HEK293T (cell line): ENCODE measurements at places on chromosomes 12 and 14.
A peak's percentile ranks its signal among the peaks of the same experiment; 100 is the strongest.

- no peak for DNase-seq
Observed at GRCh38 chr12:4137441-4137840, 136.1 kb upstream of the CCND2 start.

GRCh38 chr12:14171106-14171505 lies 189.7 kb upstream of the GRIN2B start:
- no peak for DNase-seq

DNA sequence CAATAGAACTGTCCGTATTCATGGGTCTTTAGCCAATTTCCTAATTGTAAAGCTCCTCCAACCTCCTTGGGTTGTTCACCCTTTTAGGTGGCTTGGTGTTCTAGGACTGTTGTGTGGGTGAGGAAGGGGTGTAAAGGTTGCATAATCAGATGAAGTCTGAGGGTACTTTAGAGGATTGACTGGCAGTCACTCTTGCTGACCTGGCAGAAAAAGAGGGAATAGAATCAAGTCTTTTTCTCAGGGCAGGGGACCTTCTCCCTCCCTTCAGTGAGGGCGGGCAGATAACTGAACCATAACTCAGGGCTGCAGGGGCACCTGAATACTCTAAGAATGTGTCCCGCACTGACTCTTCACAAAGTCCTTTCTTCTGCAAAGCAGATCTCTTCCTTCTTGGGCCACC lies 436.2 kb downstream of the CCDC91 start:
- no peak for DNase-seq

GRCh38 chr14:37819155-37820015 lies 224.0 kb downstream of the TTC6 start:
- no peak for DNase-seq

DNA sequence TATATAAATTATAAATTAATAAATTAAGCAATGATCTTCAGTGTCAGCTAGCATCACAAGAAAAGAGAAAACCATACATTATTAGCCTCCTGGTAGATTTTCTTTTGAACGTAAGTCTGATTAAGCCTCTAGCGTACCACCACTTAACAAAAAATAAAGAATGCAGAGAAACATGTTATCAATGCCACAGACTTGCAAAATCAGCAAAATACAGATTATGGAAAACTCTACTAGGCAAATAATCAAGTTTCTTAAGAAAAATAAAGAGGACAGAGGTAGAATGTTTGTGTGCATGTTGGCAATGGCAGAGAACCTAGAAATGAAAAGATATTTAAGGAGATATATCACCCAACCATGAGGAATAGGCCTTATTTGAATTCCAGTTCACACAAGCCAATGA lies 8.4 kb upstream of the SRRM4 start:
- no peak for DNase-seq

- no peak for DNase-seq
Observed at GRCh38 chr14:76306131-76306530, 69.8 kb upstream of the ESRRB start.

GRCh38 chr14:75476274-75476995 lies 45.8 kb upstream of the BATF start:
- no peak for DNase-seq

DNA sequence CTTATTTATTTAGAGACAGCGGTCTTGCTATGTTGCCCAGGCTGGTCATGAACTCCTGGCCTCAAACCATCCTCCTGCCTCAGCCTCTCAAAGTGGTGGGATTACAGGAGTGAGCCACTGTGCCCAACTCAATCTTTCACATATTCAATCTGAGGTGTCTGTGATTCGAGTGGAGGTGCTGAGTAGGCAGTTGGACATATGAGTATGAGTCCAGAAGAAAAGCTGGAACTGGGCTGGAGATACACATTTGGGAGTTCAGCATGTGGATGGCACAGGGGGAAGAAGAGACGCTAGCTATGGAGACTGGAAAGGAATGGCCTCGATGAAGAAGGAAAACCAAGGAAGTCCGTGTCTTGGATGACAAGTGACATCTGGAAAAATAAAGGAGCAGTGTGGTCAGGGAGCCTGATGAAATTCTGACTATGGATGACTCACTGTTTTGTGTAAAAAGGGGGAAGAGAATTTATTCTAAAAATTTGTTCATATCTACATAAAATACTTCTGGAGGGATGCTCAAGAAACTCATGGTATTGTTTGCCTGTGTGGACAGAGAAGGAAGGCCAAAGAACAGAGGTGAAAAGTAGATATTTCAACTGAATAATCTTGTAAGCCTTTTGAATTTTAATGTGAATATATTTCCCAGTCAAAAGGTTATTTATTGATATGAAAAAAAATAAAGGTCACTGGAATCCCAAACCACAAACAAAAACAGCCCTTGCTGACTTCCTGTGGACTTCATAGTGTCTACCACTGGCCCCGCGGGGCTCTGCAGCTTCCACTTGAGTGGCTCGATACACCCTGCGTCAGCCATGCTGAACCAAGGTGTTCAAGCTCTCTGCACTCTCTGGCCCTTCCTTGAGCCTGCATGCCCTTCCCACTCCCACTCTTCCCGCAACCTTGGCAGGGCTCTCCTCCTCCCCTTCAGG lies 8.9 kb upstream of the LTA4H start:
- no peak for DNase-seq

DNA sequence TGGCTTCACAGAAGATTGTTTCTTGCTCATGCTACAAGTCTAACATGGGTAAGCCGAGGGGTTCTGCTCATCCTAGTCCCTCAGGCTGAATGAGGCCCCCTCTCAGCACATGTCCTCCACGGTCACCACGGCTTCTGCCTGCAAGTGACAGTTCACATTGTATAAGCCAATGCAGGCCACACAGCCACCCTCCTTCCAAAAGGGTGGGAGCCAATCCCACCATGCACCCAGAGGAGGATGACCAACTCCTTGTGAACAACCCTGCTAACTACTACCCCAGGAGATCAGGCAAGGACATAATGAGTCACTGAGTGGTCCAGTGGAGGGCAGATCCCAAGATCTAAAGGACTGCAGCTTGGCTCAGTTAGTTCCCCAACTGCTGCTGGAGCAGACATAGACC lies 6.1 kb downstream of the SPRING1 start:
- DNase-seq: no peak

DNA sequence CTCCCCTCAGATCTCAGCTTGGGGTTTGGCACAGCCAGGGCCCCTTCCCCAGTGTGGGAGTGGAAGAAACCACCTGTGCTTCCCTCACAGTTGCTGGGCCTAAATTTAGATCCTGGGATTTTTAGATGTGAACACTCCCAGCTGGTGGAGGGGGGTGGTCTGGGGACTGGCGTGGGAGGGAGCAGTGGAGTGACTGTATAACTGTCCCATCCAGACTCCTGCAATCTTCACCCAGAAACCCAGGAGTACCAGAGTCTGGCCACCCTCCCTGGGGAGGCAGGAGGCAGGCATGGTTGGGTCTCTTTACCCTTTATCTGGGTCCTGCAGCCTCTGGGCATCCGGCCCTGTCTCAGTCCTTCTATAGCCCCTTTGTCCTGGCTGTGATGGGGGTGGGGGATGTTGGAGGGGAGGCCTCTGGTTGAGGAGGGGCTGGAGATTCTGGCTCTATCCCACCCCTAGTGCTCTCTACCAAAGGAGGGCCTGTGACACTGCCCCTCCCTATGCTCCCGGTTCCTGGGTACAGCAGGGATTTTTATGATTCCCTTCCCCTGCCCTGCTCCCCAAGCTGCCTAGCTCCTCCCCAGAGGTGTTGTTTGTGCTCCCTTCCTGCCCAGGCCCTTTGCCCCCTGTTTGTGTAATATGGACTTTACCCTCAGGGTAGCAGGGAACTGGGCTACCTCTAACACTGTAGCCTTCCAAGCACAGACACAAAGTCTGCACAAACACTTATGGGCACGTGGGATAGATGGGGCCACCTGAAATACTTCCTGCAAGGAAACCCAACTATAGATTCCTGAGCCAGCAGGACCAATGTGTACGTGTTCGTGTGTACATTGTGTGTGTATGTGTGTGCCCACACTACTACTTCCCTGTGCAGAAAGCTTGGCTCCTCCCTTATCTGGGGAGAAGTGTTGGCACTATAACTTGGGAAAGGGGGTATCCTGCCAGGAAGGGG lies 1.7 kb downstream of the ERBB3 start:
- no peak for DNase-seq

DNA sequence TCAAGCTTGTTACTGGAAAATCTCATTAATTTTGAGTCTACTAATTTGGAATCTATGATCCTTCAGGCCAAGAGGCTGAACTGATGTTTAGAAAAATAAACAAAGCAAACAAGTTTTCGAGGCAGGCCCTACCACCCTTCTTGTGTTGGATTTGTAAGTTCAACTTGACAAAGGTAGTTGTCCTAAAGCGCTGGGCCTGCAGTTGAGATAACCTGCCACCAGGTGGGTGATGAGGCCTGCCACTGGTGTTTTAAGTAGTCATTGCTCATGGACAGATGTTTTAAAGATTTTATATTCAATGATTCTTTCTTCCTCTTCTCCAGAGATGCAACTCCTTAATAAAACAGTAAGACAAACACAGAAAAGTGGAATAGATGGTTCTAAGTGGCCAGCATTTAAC lies 19.4 kb downstream of the ACVRL1 start:
- DNase-seq: peak; percentile 36

- DNase-seq: no peak
Observed at GRCh38 chr12:41333974-41334373, 145.9 kb downstream of the PDZRN4 start.

DNA sequence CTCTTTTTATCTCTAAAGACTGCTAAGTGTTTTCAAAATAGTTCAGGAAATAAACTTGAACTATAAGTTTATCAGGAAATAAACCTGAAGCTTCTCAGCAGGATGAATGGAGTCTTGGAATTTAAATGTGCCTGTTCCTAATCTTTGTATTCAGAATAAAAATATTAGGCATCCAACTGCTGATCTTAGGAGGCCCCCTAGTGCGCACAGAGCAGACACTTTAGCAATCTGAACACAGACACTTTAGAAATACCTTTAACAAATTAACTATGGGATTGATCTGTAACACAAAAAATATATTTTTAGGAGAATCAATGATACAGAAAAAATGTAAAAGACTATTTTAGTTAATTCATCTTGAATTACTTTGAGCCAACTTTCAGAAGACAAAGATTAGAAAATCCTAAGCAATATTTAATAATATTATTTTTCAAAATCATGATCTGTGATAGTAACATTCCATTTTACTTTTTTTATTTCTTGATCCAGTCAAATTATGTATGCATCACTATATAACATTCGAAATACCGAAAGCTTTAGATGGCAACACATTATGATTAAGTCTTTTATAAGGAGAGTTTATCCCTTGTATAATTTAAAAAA lies 80.9 kb downstream of the SLC41A2 start:
- peak; percentile 11 for DNase-seq

GRCh38 chr12:76942267-76942666 lies 63.4 kb upstream of the CSRP2 start:
- no peak for DNase-seq

DNA sequence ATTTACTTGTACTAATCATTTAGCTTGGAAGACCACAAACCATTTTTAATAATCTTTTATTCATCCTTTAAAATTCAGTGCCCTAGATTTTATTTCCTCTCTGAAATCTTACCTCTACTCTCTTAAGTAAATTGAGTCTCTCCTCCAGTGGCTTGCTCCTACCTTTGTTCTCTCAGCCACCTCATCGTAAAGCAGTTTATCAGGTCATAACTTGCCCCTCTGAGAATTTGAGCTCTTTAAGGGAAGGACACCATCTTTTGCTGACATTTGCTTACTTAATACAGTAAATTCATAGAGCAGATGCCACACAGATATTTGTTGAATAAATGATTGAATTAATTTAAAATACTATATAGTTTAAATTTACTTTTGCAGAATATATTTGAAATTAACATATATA lies 794.3 kb downstream of the C12orf50 start:
- DNase-seq: no peak

- no peak for DNase-seq
Observed at GRCh38 chr14:43939836-43940235, 567.2 kb downstream of the FSCB start.

- no peak for DNase-seq
Observed at GRCh38 chr14:104356738-104357688, 218.6 kb downstream of the KIF26A start.

DNA sequence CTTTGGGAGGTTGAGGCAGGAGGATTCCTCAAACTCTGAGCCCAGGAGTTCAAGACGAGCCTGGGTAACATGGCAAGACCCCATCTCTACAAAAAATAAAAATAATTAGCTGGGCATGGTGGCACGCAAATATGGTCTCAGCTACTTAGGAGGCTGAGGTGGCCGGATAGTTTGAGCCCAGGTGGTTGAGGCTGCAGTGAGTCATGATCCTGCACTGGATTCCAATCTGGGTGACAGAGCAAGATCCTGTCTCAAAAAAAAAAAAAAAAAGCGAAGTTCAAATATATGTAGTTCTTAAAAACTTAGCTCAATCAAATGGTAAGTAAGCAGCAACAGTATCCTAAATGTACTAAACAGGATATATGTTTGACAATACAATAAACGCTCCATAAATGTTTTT lies 85.5 kb upstream of the SSTR1 start:
- DNase-seq: no peak

DNA sequence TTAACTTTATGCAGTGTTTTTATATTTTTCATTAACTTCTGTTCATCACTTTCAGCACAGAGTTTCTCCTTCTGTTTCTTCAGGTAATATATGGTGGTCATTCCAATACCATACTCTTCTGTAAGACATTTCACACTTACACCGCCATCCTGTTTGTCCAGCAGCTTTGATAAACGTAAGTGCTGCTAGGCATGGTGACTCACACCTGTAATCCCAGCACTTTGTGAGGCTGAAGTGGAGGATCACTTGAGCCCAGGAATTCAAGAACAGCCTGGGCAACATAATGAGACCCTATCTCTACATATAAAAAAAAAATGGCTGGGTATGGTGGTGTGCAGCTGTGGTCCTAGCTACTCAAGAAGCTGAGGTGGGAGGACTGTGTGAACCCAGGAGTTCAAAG lies 55.8 kb downstream of the EXOC5 start:
- DNase-seq: no peak

DNA sequence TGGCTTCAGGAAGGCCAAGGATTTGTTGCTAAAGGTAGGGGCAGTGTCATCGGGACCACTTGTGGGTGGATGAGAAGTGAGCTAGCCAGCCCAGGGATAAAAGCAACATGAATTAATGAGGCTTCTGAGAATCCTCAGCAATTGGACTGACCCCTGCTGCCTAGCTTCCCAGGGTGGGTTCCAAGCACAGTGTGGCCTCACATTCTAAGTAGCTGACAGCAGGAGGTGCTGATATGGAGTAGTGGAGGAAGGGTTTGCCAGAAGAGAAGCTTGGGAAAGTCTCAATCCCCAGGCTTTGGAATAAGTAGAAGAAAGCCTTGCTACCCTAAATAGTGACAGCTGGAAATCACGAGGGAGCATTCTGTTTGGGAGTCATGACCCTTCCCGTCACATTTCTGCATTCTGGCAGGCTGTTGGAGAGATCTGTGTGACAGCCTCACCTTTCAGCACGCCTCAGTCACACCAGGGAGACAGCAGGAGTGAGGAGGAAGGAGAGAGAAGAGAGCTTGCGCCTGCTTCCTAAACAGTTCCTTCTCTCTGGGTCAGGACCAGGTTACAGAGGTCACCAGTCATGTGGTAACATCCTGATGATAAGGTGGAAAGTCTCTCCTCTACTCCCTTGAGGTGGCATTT lies 31.2 kb downstream of the DACT1 start:
- DNase-seq: peak; percentile 23
